ENCODE measurements at places on chromosomes 1 and 21.

DNA sequence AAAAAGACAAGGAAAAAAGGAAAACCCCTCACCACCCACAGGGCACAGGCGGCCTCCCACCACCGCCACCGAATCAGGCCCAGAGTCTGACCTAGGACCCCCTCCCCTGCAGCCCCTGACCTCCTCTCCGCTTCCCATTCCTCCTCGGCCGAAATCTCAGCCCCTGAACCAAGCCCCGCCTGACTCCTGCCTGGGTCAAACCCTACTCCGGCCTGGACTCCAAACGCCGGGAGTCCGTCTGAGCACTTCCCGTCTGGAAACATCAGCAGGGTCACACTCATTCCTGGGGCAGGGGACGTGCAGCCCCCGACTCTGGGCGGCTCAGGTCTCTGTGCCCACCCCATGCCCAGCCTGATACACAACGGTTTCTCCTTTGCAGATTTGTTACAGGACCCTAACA, 26.4 kb upstream of the SUMO3 start:
- H3K27me3 ChIP-seq = no peaks in the 10 kb centered on the region
- no peak for DNase-seq
- no peak overlapping the region for H3K4me3 ChIP-seq

GRCh38 chr1:226973371-226973897, 33.3 kb downstream of the COQ8A start:
- no peaks in the 10 kb centered on the region for H3K4me1 ChIP-seq
- DNase-seq = no peak
- H3K4me3 ChIP-seq = no peak overlapping the region
- no peaks in the 10 kb centered on the region for H3K36me3 ChIP-seq
- no peaks in the 10 kb centered on the region for H3K27me3 ChIP-seq

- no peaks in the 10 kb centered on the region for H3K27me3 ChIP-seq
- DNase-seq = no peak
- no peaks in the 10 kb centered on the region for H3K36me3 ChIP-seq
- no peaks in the 10 kb centered on the region for H3K4me1 ChIP-seq
Observed at GRCh38 chr1:63883494-63884235, 109.8 kb downstream of the ROR1 start.

- no peak overlapping the region for H3K27ac ChIP-seq
- H3K4me3 ChIP-seq = peak overlapping the region; percentile 38
- H3K27me3 ChIP-seq = no peaks in the 10 kb centered on the region
- DNase-seq = peak; percentile 92
- H3K4me1 ChIP-seq = peaks cover 14% of the 10 kb centered on the region
Observed at GRCh38 chr1:10494754-10495474, 20.2 kb downstream of the PEX14 start.

DNA sequence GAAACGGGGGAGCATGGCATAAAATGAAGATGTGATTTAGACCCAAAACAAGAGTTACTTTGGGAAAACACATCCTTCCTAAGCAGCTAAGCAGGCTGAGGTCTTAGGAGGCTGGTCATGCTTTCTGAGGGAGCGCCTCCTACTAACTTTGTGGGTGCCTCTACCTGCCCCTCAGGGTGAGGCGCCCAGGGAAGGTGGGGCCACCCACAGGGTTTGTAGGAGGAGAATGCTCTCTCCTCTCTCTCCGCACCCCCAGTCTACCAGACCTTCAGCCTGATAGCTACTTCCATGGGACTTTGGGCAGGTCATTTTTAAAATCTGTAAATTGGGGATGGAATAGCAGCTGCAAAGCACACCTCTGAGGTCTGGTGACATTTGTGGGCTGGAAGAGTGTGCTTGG, 23.8 kb downstream of the SLC27A3 start:
- peak overlapping the region; percentile 49 for H3K27ac ChIP-seq
- H3K27me3 ChIP-seq = no peaks in the 10 kb centered on the region

DNA sequence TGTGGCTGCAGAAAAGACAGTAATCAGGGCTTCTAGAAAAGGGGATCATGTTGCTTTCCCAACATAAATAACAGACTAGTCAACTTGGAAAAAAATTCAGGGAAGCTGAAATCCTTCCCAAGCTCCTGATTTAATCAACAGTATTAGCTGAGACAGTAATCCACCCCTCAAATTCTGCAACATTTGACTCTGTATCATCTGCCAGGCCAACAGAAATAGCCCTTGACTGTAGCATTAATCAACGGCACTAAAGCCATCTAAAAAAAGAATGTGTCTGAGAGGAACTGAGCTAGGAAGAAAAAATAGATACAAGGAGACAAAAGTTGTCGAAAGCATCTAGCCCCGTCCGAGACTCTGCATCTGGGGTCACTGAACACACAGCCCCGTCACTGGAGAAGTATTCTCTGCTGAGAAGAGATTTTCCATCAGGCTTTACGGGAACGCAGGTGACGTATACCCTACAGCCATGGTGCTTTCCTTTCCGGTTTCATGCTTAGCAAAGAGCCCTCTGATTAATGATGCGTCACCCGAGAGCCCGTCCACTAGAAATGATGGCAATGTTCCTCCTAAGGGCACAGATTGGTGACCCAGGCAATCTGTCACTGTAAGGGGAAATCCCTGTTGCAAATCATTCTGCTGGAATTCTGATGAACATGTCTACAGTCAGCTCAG, 42.1 kb upstream of the TP53BP2 start:
- DNase-seq = peak; percentile 50
- H3K36me3 ChIP-seq = no peaks in the 10 kb centered on the region
- no peak overlapping the region for H3K27ac ChIP-seq

DNA sequence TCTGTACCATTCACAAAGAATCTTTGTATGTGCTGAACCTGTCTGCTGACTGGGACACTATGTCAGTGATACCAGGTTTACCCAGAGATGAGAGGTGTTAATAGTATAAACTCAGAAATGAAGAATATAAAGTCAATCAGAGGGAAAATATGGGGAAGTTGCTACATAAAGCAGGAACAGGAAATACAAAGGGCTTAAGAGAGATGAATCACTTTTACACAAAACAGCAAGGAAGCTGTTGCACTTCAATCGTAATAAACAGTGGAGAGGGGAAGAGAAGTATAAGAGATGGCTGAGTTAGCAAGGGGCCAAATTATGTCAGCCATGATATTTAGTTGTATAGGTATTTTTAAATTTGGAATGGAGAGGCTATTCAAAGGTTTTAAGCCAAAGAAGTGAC, 890.2 kb upstream of the NCAM2 start:
- H3K27ac ChIP-seq = no peak overlapping the region
- no peaks in the 10 kb centered on the region for H3K4me1 ChIP-seq
- H3K4me3 ChIP-seq = no peak overlapping the region

DNA sequence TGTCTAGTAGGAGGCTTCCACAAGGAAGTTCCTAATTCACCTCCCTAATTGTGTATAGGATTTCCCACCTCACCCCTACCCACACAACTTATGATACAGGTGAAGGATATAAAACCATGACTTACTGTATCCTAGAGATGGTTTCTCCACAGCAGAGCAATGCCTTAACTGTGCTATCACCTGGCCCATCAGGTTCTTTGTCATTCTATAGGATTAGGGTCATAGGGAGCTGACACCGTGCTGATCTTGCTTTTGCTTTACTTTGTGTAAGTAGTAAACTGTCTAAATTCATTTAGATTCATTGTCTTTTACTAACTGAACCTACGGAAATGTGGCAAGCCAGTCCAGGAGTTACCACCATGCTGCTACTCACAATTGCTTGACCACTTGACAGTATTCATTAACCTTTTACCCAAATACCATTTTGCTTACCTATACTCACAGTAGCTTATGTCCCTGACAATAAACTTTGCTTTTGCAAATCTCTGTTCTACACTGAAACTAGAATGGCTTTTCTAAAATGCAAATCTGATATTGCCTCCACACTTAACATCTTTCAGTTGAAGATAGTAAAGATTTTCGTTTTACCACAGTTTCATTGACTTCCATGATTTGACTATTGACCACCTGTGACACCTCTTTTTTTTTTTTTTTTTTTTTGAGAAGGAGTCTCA, 147.6 kb downstream of the IFI44 start:
- H3K4me3 ChIP-seq = no peak overlapping the region
- no peaks in the 10 kb centered on the region for H3K27me3 ChIP-seq
- no peak for DNase-seq
- no peaks in the 10 kb centered on the region for H3K36me3 ChIP-seq
- no peak overlapping the region for H3K27ac ChIP-seq

GRCh38 chr1:37338658-37339057, 135.7 kb upstream of the ZC3H12A start:
- H3K27me3 ChIP-seq = no peaks in the 10 kb centered on the region
- no peak for DNase-seq
- no peaks in the 10 kb centered on the region for H3K4me1 ChIP-seq
- H3K27ac ChIP-seq = no peak overlapping the region

DNA sequence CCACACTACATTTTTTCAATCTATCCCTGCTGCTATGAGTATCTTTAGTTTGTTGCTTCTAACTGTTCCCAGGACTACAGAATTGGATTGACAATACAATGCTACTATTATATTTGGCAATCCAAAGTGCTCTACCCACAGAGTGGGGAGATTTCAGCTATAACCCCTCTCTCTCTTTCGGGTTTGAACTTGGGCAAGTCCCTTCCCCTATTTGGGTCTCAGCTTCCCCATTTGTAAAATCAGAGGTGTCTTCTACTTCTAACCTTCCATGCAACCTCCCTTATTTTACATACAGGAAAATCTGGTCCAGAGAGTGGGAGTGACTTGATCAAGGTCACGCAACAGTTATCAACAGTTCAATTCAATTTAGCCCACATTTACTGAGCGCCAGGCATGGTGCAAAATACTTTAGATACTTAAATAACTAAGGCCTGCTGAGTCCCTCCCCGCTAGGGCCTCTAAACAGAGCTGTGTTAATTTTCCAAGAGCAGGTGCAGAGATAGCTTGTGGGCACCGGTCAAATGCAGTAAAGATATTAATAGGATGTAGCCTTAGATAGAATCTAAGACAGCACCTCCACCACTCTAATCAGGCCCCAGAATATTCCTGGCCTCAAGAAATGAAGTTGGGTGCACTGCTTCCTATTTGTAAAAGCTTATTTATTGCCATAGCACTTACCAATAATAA, 9.4 kb upstream of the GPX7 start:
- 0 out of 2 replicates have a peak overlapping the region, but pooled peaks have one; percentile 6 for H3K4me3 ChIP-seq
- H3K27me3 ChIP-seq = no peaks in the 10 kb centered on the region
- peak; percentile 50 for DNase-seq
- peaks cover 15% of the 10 kb centered on the region for H3K4me1 ChIP-seq
- peak overlapping the region; percentile 18 for H3K27ac ChIP-seq

DNA sequence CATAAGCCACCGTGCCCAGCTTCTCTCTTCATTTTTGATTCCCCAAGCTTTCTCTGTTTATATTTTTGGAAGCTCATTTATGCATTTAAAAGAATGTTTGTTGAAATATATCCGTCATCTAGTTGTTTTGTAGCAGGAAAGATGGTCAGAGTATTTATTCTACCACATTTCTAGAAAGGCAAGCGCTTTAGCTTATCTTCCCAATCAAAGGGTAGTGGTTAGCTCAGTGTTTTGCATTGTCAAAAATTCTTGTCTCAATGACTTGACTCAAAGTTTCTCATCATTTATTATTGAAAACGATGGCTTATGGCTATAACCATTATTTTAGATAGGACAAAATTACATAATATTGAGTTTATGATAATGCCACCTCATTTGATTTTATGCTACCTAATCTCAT, 116.1 kb upstream of the ZP4 start:
- no peak for DNase-seq
- no peaks in the 10 kb centered on the region for H3K27me3 ChIP-seq
- H3K4me1 ChIP-seq = no peaks in the 10 kb centered on the region
- no peaks in the 10 kb centered on the region for H3K36me3 ChIP-seq

GRCh38 chr1:38250356-38250755, 203.8 kb upstream of the POU3F1 start:
- H3K27ac ChIP-seq = no peak overlapping the region
- DNase-seq = no peak
- no peaks in the 10 kb centered on the region for H3K4me1 ChIP-seq
- H3K36me3 ChIP-seq = no peaks in the 10 kb centered on the region

DNA sequence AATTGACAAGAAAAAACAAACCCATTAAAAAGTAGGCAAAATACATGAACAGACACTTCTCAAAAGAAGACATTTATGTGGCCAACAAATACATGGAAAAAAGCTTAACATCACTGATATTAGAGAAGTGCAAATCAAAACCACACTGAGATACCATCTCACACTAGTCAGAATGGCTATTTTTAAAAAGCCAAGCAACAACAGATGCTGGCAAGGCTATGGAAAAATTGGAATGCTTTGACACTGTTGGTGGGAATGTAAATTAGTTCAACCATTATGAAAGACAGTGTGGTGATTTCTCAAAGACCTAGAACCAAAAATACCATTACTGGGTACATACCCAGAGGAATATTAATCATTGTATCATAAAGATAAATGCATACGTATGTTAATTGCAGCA, 641.1 kb upstream of the B3GALT2 start:
- H3K36me3 ChIP-seq = no peaks in the 10 kb centered on the region
- H3K27ac ChIP-seq = no peak overlapping the region
- H3K4me3 ChIP-seq = no peak overlapping the region
- no peaks in the 10 kb centered on the region for H3K4me1 ChIP-seq
- no peaks in the 10 kb centered on the region for H3K27me3 ChIP-seq

GRCh38 chr1:108896146-108897145, 19.7 kb downstream of the GPSM2 start:
- no peak overlapping the region for H3K27ac ChIP-seq
- no peak for DNase-seq
- H3K36me3 ChIP-seq = no peaks in the 10 kb centered on the region
- no peaks in the 10 kb centered on the region for H3K27me3 ChIP-seq
- no peak overlapping the region for H3K4me3 ChIP-seq

DNA sequence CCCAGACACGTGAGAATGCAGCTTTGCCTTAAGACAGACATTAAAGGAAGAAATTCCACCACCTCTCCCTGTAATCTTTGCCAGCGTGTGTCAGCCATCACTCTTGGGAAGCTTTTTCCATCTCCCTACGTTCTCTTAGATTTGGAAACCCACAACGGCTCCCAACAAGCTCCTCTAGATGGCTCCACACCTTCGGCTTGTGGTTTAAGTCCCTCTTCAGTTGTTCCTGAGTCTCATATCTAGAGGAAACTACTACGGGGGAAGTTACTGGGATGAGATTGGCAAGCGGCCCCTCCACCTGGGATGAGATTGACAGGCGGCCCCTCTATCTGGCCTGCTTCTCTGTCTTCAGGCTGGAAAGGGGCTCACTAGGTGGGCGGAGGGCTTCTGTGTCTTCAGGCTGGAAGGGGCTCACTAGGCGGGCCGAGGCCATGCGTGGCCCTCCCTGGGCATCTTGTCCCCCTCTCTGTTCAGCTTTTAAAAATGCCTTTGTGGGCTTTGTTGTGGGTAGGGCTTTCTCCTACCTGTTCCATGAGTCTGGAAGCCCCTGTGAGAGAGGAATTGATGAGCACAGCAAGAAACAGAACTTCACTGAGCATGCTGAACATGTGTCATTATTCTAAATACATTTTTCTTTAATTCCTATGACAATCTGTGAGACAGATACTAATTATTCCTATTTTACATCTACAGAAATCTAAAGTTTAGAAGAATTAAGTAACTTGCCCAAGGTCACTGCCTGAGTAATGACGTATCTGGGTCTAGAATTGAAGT, 670.5 kb downstream of the KIF26B start:
- H3K27me3 ChIP-seq = no peaks in the 10 kb centered on the region
- H3K4me3 ChIP-seq = no peak overlapping the region
- no peak overlapping the region for H3K27ac ChIP-seq
- no peaks in the 10 kb centered on the region for H3K36me3 ChIP-seq
- H3K4me1 ChIP-seq = peaks cover 12% of the 10 kb centered on the region
